CD4-positive, alpha-beta T cell treated with Interleukin-15 for 4 hours (primary cell): ENCODE measurements at places on chromosomes 7 and 10.

DNA sequence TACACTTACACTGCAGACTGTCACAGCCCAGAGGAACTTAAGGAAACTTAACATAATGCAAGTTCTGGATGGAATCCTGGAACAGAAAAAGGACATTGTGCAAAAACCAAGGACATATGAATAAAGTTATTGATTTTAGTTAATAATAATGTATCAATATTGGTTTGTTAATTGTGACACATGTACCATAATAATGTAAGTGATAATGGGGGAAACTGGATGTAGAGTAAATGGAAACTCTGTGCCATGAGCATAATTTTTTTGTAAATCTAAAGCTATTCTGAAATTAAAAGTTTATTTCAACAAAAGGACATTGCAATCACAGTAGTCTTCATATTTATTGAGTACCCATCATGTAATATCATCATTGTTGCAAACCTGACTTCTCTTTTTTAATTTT is 107.2 kb downstream of the VTI1A start:
- no peak for DNase-seq

DNA sequence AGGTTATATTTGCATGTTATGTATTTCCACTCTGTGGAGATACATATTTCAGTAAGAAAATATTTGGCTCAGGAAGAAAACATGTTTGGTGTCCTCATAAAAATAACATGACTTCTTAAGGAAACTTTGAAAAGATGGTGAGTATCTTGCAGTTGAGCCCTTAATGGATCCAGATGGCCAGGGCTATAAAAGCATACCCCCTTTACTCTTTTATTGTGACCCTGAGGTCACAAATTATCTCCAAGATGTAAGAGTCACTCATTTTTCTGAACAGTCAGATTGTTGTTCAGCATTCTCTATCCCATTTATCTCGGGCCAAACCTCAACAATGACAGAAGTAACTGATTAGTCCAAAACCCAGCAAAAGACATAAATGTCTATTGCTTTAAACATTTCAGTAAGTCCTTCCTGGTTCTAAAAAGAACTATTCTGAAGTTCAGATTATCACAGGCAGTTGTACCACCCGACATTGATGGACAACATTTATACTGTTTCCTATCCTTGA is 539.4 kb downstream of the PARD3 start:
- DNase-seq: no peak

- DNase-seq: no peak
Observed at GRCh38 chr7:98509836-98510235, 107.2 kb upstream of the NPTX2 start.

- DNase-seq: no peak
Observed at GRCh38 chr7:29865526-29865925, 59.2 kb downstream of the WIPF3 start.

DNA sequence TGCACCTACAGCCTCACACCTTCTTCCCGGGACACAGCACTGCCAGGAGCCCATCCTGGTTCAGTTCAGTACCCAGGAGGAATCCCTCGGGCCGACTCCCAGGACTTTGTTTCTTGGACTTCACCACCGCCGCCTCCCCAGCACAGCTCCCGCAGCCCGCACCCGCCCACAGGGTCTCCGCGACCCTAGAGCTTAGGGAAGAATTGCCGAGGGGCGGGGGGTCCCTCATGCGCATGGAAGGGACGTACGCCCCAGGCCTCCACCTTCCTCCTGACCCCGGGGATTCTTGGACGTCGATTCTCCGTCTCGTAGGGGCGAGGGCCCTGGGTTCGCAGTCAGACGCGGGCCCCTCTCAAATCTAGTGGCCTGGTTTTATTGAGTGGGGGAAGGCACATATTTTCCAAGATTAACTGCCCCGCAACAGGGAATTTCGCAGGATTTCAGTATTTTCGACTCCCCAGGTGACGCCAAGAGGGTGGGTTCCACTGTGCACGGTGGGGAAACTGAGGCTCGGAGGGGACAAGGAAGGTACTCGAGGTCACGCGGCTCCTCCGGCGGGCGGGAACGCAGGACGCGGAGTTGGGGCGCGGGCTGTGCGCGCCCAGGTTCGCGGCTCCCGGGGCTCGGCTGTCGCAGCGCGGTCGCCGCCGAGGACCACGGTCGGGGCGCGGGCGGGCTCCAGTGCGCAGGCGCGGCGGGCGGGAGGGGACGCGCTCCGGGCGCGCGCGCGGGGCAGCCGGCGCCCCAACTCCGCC is at the start of gene ADCY1:
TSS of gene ADCY1 (plus strand) at position 708 of the 755 bp plus-strand sequence. CDS start 176 bp downstream, outside the sequence.
- DNase-seq: no peak

- no peak for DNase-seq
Observed at GRCh38 chr10:77062381-77062780, 575.2 kb downstream of the KCNMA1 start.

GRCh38 chr10:47381427-47382379 is 2.4 kb downstream of the ZNF488 start:
- DNase-seq: no peak

DNA sequence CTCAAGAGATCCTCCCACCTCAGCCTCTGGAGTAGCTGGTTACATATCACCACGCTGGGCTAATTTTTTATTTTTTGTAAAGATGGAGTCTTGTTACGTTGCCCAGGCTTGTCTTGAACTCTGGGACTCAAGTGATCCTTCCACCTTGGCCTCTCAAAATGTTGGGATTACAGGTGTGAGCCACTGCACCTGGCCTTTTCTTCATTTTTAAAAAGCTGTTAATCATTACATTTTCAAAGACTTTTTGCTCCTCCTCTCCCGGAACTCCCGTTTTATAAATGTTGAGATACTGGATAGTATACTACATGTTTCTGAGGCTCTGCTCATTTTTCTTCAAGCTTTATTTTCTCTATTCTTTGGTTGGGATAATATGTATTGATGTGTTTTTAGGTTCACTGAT is 16.4 kb downstream of the AOAH start:
- no peak for DNase-seq

DNA sequence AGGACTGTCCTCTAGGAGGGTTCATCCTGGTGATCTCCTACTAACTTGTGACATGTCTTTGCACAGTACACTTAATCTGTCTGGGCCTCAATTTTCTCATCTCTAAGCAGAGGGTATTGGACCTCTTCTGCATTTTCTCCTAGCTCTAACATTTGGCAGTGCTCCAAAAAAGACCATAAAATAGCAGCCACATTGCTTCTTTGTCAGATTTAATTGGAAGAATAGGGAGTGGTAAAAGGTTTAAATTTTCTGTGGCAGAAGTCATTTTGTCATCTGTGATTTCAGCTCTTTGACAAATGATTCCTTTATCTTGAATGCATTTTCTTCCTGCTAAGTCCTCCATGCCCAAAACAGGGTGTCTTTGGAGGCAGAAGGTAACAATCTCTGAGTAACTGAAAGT is 289.9 kb upstream of the LRGUK start:
- no peak for DNase-seq

DNA sequence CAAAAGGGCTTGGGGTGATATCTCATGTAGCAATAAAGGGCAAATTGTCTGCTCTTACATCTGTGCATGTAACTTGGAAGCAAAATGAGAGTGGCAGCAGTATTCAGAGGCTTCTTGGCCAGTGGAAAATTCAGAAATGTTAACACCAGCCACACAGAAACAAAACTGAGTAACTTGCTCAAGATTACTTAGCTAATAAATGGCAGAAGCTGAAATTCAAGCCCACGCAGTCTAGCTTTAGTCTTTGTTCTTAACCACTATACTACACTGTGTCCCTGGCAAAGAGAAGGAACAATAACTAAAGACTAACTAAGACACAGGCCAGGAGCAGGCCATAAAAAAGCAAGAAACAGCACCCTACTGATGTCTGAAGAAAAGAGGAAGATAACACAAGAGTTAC is 185.9 kb upstream of the ASAH2 start:
- no peak for DNase-seq

DNA sequence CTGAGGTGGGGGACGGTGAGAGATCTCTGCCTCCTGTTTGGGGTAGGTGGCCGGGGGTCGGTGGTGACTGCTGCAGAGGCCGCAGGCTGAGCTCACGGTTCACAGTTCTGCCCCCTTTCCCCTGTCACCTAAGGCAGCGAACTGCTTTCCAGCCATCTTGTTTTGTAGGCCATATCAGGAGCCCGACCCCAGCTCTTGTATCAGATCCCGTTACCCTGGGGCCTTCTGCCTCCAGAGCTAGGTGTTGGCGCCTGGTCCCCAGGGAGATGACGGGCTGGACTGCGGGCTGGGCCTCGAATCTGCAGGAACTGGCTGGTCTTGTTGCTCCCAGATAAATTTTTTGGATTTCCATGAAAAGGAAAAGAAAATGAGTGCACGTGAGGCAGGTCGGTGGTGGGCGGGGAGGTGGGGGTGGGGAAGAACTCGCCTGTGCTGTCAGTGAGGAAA is 183.0 kb downstream of the DNAJB6 start:
- no peak for DNase-seq

DNA sequence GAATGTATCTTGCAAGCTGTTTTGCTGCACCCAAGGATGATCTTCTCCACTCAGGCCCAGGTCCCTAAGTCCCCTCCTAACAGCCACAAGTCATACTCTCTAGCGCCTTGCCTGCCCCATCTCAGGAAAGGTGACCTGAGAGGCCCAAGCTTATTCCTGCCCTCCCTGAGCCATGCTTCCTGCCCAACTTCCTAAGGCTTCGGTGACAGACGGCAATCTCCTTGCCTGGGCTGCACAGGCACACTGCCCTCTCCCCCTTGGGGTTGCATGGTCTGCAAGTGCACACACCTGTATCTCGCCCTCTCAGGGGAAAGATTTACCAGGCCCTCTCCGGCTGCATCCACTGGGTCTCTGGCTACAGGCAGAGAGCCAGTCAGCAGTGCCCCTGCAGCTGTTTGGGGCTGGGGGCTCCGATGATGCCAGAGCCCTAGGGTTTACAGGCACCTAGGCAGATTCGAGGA is 771 bp upstream of the ADIRF start:
- no peak for DNase-seq

- no peak for DNase-seq
Observed at GRCh38 chr7:93629291-93629801, 54.8 kb upstream of the CALCR start.

- no peak for DNase-seq
Observed at GRCh38 chr7:121160150-121161008, 168.4 kb upstream of the WNT16 start.

- DNase-seq: no peak
Observed at GRCh38 chr10:3827266-3827665, 42.3 kb upstream of the KLF6 start.

GRCh38 chr10:80829562-80829961 is 291.9 kb downstream of the SH2D4B start:
- no peak for DNase-seq

GRCh38 chr10:1576467-1577372 is 160.6 kb downstream of the ADARB2 start:
- DNase-seq: no peak

DNA sequence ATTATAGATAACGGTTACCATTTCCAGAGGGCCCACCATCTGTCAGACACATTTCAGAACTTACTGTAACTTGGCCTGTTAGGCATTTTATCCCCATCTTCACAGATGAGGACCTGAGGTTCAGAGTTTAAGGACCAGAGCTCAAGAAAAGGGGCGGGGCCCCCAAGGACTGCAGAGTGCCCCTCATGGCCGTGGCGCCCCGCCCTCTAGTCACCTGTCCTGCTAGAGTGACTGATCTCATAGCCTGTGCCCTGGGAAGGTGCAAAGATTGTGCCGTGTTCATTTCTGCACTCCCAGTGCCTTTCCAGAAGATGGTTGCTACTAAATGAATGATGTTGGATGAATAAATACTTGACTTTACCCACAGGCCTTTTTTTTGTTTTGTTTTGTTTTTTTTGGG is 107.0 kb downstream of the XRCC2 start:
- no peak for DNase-seq

GRCh38 chr10:133135116-133135465 is 24.9 kb upstream of the KNDC1 start:
- no peak for DNase-seq

DNA sequence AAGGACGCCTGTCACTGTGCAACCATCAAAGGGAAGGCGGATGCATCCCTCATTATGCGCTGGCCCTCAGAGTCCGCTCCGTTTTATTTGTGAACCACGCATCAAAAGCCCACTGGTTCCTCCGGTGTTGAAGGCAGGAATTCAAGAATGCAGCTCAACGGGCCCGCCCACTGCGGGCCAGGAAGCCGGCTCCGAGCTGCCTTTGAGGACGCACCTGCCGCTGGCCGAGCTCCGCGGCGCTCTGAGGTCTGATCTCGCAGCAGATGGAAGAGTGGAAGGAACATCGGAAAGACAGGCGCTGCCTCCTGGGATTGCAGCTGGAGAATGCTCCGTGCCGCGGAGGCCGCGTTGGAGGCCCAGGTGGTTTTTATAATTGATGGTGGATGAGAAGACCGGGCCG is 56.9 kb upstream of the ADGRA1 start:
- no peak for DNase-seq

- DNase-seq: no peak
Observed at GRCh38 chr10:64515970-64516699, 994.9 kb downstream of the REEP3 start.

- DNase-seq: no peak
Observed at GRCh38 chr10:77049896-77050295, 587.7 kb downstream of the KCNMA1 start.
